ENCODE measurements at places on chromosomes 1 and 21. TPM values are rescaled to one million over a fixed set of nuclear protein-coding genes. Genes with fewer than 3 reads are reported as not detected.

Gene C1orf35
- 13.3 TPM for total RNA-seq

DNA sequence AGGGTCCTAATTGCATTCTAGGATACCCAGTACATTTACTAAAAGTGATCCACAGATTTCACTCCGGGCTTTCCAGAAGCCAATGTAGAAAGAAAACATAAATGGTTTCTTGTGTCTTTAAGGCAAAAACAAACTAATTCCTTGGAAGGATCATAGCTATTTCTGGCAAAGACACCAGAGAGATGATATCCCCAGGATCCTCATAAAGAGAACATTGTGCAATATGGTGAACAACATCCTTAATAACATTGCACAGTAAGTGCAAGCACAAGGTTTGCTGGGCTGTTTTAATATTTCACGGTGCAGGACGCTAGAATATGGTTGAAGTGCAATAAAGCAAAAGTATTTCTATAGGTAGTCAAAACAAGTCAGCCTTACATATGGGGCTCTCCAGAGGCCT, 83.0 kb downstream of the NTPCR start:
- H3K4me1 ChIP-seq = no peaks in the 10 kb centered on the region
- no peak for DNase-seq
- no peak overlapping the region for H3K27ac ChIP-seq
- H3K4me3 ChIP-seq = no peak overlapping the region

GRCh38 chr1:54291276-54292001, 91.5 kb downstream of the MRPL37 start:
- no peak overlapping the region for H3K27ac ChIP-seq
- H3K27me3 ChIP-seq = no peaks in the 10 kb centered on the region
- H3K4me3 ChIP-seq = no peak overlapping the region
- no peaks in the 10 kb centered on the region for H3K36me3 ChIP-seq
- peaks cover 51% of the 10 kb centered on the region for H3K4me1 ChIP-seq

DNA sequence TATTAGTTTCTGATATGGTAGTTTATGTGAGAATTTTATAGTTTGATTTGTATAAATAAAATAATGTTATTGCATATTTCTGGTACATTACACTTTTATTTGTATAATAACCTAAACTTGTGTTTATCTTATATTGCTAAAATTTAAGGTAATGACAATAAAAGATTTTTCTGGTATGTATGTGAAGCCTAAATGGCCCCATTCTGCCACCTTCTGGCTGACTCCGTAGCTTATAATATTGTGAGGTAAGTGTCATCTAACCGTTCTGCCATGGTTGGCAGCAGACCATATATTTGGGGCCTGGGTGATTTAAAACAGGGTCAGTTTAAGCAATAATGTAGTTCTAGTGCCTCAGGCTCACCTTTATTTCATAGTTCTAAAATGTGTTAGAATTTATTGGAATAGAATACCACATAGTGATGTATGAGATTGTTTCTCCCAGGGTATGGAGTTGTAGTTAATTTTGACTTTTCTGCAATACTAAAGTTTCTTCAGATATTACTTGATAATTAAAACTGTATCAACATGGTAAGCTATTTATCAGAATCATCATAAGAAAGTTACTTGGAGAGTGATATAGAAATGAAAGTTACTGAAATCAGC, 21.2 kb upstream of the PRKACB start:
- H3K4me3 ChIP-seq = no peak overlapping the region
- H3K4me1 ChIP-seq = peaks cover 5% of the 10 kb centered on the region
- no peak for DNase-seq
- H3K27ac ChIP-seq = no peak overlapping the region

- no peak overlapping the region for H3K4me3 ChIP-seq
- no peaks in the 10 kb centered on the region for H3K27me3 ChIP-seq
- peak overlapping the region; percentile 8 for H3K27ac ChIP-seq
- peaks cover 8% of the 10 kb centered on the region for H3K36me3 ChIP-seq
- H3K4me1 ChIP-seq = peaks cover 21% of the 10 kb centered on the region
- no peak for DNase-seq
Observed at GRCh38 chr1:231357831-231358354, 19.8 kb downstream of the SPRTN start.

GRCh38 chr1:12249748-12250147, 19.9 kb downstream of the VPS13D start:
- H3K4me3 ChIP-seq = no peak overlapping the region
- H3K4me1 ChIP-seq = peaks cover 17% of the 10 kb centered on the region
- DNase-seq = no peak
- H3K27me3 ChIP-seq = no peaks in the 10 kb centered on the region
- H3K36me3 ChIP-seq = peaks cover 27% of the 10 kb centered on the region

- no peaks in the 10 kb centered on the region for H3K27me3 ChIP-seq
- H3K4me1 ChIP-seq = no peaks in the 10 kb centered on the region
- DNase-seq = no peak
- H3K36me3 ChIP-seq = peaks cover 1% of the 10 kb centered on the region
Observed at GRCh38 chr21:31974454-31974985, 101.7 kb downstream of the HUNK start.

Measured in chondrocyte (in vitro differentiated cells).